B cell (primary cell): ENCODE measurements at places on chromosomes 1 and 21. TPM values are rescaled to one million over a fixed set of nuclear protein-coding genes. Genes with fewer than 3 reads are reported as not detected.

- DNase-seq, result no peak
- H3K36me3 ChIP-seq, result no peaks in the 10 kb centered on the region
- no peak overlapping the region for H3K4me3 ChIP-seq
- no peaks in the 10 kb centered on the region for H3K4me1 ChIP-seq
Measured at GRCh38 chr1:163970699-163971098, 588.3 kb upstream of the PBX1 start.

DNA sequence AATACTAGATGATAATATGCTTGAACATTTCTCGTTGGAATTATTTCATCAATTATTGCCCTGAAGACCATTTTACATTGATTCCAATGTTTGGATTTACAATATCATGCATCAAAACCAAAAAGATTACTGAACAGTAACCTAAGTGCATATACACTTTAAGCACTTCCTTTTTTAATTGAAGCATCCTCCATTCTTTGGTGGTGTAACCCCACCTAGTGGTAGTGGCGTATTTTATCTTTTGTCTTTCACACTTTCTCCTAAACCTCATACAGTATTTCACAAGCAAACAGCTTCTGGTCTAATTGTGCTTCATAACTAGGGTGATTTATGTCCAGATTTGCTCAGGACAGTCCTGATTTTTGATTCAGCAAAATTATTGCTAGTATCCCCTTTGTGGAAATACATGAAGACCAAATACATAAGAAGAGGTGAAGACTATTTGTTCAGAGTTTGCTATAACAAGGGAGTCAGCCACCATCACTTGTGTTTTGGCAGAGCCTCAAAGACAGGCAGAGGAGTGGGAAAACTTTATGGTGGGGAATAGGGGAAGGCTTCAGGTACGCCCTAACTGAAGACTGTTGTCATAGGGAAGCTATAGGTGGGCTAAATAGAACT, 3.4 kb upstream of the NVL start:
- H3K27ac ChIP-seq, result no peak overlapping the region
- H3K36me3 ChIP-seq, result no peaks in the 10 kb centered on the region
- DNase-seq, result peak; percentile 80
- H3K27me3 ChIP-seq, result no peaks in the 10 kb centered on the region
- no peak overlapping the region for H3K4me3 ChIP-seq
- H3K4me1 ChIP-seq, result peaks cover 11% of the 10 kb centered on the region

- H3K4me1 ChIP-seq, result peaks cover 19% of the 10 kb centered on the region
- no peak overlapping the region for H3K4me3 ChIP-seq
- no peak overlapping the region for H3K27ac ChIP-seq
- H3K36me3 ChIP-seq, result no peaks in the 10 kb centered on the region
- DNase-seq, result peak; percentile 36
- H3K27me3 ChIP-seq, result peaks cover 13% of the 10 kb centered on the region
Measured at GRCh38 chr1:181482521-181483284, 614 bp upstream of the CACNA1E start.

DNA sequence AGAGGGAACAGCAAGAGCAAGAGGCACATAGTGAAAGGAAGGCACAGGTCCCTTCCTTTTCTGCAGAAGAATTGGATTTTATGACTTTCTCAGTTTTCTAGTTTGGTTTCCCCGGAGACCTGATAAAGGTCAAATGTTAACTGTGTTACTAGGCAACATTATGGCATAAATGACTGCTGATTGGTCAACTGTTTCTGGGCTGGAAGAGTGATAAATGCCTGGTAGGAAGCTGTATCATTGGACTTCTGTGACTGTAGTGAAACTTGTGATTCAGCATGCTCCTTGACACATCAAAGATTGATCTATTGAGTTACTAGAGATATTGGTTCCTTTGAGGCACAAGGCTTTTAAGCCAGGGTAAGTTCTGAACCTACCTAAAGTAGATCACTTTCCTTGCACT, 55.7 kb downstream of the LRRC8C start:
- H3K4me3 ChIP-seq, result no peak overlapping the region
- peaks cover 18% of the 10 kb centered on the region for H3K36me3 ChIP-seq
- H3K4me1 ChIP-seq, result peaks cover 13% of the 10 kb centered on the region
- no peak for DNase-seq

DNA sequence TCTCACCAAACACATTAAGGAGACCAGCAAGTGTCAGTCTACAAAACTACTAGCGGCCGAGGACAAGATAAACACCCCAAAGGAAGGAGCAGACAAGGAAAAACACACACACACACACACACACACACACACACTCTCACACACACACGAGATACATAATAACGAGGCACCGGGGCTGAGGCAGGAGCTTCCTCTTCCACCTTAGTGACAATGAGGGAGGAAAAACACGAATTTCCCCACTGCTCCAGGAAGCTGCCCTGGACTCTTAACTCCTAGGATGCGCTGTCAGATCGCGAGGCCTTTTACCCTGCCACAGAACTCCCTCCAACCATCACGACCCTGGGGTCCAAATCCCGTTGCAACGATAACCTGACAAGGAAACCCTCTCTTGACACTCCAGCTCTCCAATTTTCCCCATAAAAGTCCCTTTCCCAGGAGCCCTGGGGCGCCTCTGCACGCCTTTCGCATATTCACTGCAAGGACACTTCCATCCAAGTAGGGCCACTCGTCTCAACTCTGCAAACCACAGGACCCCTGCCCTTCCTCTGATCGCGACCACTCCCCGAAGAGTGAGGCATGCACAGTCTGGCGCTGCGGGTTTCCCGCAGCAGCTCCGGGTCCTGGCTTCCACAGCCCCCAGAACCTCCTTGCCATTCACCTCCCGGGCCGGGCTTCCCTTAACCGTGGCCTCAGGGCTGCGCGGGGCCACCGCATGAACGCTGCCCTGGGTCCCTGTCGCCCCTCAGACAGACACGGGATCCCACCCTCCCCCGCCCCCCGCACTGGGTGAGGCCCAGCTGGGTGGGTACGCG, 581 bp downstream of the ETV3 start:
- H3K4me3 ChIP-seq, result peak overlapping the region; percentile 86
- peaks cover 18% of the 10 kb centered on the region for H3K36me3 ChIP-seq
- peak overlapping the region; percentile 93 for H3K27ac ChIP-seq

ELAPOR1 gene
- 1.7 and 2.2 TPM in 2 replicates for total RNA-seq

GJA4 gene
- not detected in 2 replicates for total RNA-seq

OTUD7B gene
- 3.3 and 4.1 TPM in 2 replicates for total RNA-seq
